ENCODE measurements at places on chromosomes 12 and 14. TPM values are rescaled to one million over a fixed set of nuclear protein-coding genes. Genes with fewer than 3 reads are reported as not detected.

Gene COQ10A
- 19.6 TPM for total RNA-seq

Gene CLEC4D
- total RNA-seq, result not detected

Gene REP15
- not detected for total RNA-seq

Gene FLRT2
- total RNA-seq, result not detected

Gene RIPK3
- 28.6 TPM for total RNA-seq

Gene RTL1
- total RNA-seq, result not detected

Gene RDH5
- 12.1 TPM for total RNA-seq

Gene PZP
- total RNA-seq, result not detected

Gene NTF3
- total RNA-seq, result not detected

Gene AICDA
- total RNA-seq, result not detected

Gene ASCL1
- not detected for total RNA-seq

Gene OVCH1
- not detected for total RNA-seq

Gene RASSF9
- total RNA-seq, result not detected

Gene PPP1R36
- total RNA-seq, result 0.47 TPM

Gene DNAJC22
- total RNA-seq, result 0.29 TPM

Gene DAO
- total RNA-seq, result not detected

Gene ETV6
- total RNA-seq, result 26.1 TPM

Gene SIX4
- 0.10 TPM for total RNA-seq

Gene PTPRR
- total RNA-seq, result not detected

Gene OTUB2
- total RNA-seq, result 1.4 TPM

Gene MGST1
- total RNA-seq, result not detected

Gene CRIP1
- total RNA-seq, result 613 TPM

Gene KIF5A
- 1.4 TPM for total RNA-seq

Gene EGLN3
- 13.7 TPM for total RNA-seq

Gene OTX2
- total RNA-seq, result not detected

Gene VRTN
- not detected for total RNA-seq

Gene RNASE7
- not detected for total RNA-seq

Gene LMBR1L
- 35.8 TPM for total RNA-seq

Gene TAS2R20
- total RNA-seq, result 2.2 TPM

Gene KRT74
- total RNA-seq, result not detected

Gene P2RX2
- total RNA-seq, result not detected

Gene DPF3
- total RNA-seq, result 10.3 TPM

Gene IGFBP6
- total RNA-seq, result 3.1 TPM

Gene FGF6
- total RNA-seq, result not detected

Gene RPS6KL1
- total RNA-seq, result 5.2 TPM

Gene NEUROD4
- not detected for total RNA-seq

Gene EPYC
- total RNA-seq, result not detected

Gene NXPH4
- 0.40 TPM for total RNA-seq

Gene LALBA
- total RNA-seq, result not detected

Gene JDP2
- total RNA-seq, result 1.4 TPM

Gene GSKIP
- 20.3 TPM for total RNA-seq

Gene MSI1
- total RNA-seq, result not detected

Gene ZDHHC22
- total RNA-seq, result not detected
